ENCODE measurements at places on chromosomes 7 and 10.

DNA sequence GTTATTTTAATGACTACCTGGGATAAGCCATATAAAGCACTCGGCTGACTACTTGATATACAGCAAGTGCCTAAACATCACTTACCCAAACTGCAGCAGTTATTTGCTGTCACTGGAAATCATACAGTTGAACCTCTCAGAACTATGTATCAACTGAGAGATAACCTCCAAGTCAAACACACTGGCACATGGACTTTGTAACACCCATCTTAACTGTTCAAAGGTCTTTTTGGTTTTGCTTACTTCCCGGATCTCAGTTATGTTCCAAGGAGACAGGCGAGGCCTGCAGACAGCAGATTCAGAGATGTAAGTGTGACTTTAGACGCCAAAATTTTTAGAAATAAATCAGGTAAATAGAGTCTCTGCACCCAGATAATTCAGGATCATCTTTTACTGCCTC lies 34.6 kb upstream of the DAGLB start:
- DNase-seq, result no peak

GRCh38 chr7:36861656-36862055 lies 137.4 kb upstream of the AOAH start:
- no peak for DNase-seq

GRCh38 chr10:69124563-69125268 lies 738 bp downstream of the VPS26A start:
- DNase-seq, result peak; percentile 30

GRCh38 chr7:156963472-156963871 lies 14.0 kb downstream of the NOM1 start:
- no peak for DNase-seq

GRCh38 chr10:113764582-113764981 lies 13.1 kb downstream of the PLEKHS1 start:
- no peak for DNase-seq

DNA sequence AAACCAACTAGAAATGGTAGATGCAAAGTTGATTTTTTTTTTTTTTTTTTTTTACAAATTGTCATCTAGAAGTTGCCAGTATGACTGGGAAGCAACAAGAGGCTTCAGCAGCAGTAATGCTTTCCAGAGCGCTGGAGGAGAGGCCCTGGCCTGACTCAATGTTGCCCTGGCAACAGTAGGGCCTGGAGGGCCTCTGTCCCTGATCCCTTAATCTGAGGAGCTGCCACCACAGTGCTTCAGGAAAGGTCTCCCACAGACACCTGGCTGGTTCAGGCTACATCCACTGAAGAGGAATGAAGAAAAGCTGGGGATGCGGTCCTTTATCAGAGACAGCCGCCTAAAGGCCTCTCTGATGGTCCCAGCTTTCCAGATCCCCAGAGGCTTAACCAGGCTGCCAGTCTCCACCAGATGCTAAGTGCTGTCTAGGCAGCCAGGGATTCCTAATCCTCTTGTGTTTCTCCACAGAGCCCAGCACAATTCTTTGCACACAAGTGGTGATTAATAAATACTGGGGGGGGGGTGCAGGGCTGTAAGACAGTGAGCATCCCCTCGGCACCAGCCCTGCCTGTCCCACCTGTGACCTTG lies 33.7 kb downstream of the ZNF777 start:
- no peak for DNase-seq

DNA sequence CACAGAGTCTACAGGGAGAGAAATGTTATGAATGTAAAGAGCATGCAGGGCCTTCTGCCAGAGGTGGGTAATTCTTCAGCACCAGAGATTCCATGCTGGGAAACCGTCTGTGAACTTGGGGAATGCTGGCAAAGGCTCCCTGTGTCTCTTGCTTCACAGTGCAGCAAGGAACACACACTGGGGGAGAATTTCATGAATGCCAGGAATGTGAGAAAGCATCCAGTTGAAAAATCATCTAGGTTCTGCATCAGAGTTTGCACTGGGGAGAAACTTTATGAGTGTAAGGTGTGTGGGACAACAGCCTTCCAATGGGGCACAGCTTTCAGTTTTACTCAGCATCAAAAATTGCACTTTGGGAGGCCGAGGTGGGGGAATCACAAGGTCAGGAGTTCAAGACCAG lies 224.3 kb upstream of the IGFBP3 start:
- DNase-seq, result no peak

DNA sequence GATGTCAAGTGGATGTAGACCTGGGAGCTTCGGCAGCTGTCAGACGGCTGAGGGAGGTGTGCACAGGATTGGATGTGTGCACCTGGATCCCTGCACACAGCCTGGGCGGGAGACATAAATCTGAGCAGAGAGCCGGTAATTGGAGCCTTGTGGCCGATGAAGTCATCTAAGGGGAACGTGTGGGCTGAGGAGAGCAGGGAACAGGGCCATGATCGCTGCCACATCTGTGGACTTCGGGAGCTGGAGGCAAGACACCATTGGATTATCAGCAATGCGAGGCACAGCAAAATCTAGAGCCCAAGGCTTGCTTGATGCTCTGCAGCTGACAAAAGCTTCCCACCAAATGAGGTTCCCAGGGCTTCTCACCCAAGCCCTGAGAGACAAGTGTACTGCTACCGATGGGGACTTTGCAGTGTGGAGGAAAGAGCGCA lies 147.7 kb downstream of the PTPN20 start:
- no peak for DNase-seq

- no peak for DNase-seq
Observed at GRCh38 chr10:120014031-120014430, 121.5 kb downstream of the SEC23IP start.

DNA sequence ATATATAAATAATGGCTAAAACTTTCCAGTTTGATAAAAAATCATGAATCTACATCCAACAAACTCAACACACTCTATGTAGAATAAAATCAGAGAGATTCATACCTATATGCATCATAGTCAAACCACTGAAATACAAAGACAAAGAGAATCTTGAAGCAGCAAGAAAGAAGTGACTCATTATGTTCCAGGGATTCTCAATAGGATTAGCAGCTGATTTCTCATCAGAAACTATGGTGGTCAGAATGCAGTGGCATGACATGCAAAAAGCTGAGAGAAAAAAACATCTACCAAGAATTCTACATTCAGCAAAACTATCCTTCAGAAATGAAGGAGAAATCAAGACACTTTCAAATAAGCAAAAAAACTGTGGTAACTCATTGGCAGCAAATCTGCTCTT lies 187.4 kb downstream of the RNLS start:
- DNase-seq, result no peak

DNA sequence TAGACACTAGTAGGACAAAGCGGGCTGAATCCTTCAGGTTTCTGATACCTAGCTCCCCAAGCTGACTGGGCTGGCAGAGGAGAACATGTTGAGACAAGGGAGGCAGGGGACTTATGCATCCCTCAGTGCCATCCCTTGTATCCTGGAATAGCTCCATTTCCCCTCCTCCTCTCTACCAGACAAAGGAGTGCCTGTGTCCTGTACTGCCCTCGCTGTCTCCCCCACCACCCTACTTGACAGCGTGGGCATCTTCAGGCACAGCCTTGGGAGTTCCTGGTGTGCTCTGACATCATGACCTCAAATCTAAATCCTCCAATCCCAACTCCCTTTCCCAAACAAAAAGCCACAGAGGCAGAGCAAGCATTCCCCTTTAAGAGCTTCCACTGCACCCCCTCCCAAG lies 9.0 kb downstream of the SFXN3 start:
- DNase-seq, result no peak

DNA sequence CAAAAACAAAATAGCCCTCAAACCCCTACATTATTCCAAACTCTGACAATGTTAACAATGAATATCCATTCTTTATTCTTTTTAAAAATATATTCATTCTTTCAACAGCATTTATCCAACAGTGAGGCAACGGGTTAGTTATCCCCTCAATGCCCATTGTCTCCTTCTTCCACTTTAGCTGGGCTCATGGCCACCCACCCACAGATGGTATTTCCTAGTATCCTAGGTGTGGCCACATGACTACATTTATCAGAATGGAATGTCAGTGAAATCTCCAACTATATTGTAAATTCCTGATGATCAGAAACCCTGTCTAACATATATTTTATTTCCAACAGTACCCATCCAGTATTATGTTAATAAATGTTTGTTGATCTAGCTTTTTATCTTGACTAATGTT lies 13.6 kb downstream of the HOXA1 start:
- DNase-seq, result no peak
